NCI-H69 (cell line): ENCODE measurements at places on chromosomes 5 and 9.

DNA sequence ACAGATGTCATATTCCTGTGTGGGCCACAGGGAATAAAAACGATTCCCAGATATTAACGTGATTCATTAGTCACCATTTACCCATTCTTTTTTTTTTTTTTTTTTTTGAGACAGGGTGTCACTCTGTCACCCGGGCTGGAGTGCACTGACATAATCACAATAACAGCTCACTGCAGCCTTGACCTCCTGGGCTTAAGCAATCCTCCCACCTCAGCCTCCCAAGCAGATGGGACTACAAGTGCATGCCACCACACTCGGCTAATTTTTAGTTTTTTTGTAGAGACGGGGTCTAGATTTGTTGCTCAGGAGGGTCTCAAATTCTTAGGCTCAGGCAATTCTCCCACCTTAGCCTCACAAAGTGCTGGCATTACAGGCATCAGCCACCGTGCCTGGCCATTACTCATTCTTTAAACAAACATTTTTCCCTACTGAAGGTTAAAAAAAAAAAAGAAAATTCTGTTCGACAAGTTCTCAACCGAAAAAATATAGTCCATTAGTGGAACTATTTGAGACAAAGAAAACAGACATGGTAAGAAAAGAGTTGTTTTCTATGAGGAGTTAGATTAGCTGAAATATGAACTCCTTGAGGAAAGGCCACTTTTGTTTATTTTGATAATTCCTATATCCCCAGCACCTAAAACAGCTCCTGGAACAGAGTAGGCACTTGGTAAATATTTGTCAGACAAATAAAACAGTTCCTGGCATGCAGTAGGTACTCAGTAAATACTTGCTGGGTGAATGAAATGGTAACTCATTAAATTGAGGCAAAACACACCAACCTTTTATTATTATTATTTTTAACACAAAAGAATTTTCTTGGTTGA, 32.1 kb upstream of the PDCL start:
- DNase-seq: no peak

- no peak for DNase-seq
Observed at GRCh38 chr5:74596927-74597326, 43.6 kb downstream of the ENC1 start.

- DNase-seq: no peak
Observed at GRCh38 chr5:1477341-1477740, 32.1 kb upstream of the SLC6A3 start.

DNA sequence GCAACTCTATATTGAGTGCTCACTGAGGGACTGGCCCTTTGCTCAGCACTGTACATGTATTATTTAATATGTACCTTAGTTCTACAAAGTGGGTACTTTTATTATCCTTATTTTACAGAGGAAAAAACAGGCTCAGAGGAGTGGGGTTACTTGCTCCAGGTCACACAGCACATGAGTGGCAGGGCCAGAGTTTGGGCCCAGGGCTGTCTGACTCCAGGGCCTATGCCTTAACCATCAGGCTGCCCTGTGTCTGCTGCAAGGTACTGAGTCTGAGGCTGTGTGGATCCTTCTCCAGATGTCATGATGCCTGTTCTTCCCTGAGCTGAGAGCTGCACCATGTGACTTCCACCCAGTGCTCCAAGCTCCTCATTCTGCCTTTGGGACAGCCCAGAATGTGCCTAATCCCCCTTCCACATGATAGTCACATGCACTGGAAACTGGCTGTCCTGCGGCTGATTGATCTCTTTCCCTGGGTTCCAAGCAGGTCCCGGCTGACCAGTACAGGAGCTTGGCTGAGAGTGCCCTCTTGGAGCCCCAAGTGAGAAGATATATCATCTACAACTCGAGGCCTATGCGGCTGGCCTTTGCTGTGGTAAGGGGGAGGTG, 15.4 kb downstream of the TMEM268 start:
- no peak for DNase-seq

GRCh38 chr9:3244963-3245653, 280.7 kb downstream of the RFX3 start:
- DNase-seq: peak; percentile 98

- DNase-seq: no peak
Observed at GRCh38 chr9:5427005-5427404, 10.7 kb downstream of the PLGRKT start.

- no peak for DNase-seq
Observed at GRCh38 chr5:28544501-28544900, 1506.1 kb upstream of the CDH9 start.

DNA sequence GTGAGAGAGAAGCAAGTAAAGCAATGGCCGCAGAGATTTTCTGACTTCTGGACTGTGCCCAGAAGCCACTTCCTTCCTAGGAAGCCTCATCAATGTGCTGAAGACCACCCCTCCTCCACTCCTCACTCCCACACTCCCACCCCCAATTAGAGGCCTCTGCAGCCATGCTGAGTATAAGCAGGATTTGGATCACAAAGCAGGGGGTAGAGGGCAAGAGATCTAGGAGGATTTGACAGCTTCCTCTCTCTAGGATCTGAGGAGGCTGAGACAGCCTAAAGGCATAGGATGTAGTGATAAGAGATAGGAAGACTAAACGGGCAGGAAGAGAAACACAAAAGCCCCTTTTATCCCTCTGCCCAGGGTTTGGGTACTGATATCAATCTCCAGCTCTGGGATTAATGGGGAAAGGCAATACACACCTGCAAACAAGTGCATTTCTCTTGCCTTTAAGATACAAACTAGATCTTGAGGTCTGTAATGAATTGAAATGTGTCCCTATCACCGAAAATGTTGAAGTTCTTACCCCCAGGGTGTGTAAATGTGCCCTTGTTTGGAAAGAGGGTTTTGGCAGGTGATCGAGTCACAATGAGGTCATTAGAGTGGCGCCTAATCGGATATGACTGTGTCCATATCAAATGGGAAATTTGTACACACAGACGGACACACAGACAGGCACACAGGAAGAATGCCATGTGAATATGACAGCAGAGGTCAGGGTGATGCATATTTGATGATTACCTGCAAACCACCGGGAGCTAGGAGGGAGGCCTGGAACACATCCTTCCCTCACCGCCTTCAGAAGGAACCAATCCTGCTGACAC, 28.5 kb downstream of the KCNV2 start:
- no peak for DNase-seq

- DNase-seq: no peak
Observed at GRCh38 chr5:179198825-179199224, 138.7 kb downstream of the ZNF354C start.

DNA sequence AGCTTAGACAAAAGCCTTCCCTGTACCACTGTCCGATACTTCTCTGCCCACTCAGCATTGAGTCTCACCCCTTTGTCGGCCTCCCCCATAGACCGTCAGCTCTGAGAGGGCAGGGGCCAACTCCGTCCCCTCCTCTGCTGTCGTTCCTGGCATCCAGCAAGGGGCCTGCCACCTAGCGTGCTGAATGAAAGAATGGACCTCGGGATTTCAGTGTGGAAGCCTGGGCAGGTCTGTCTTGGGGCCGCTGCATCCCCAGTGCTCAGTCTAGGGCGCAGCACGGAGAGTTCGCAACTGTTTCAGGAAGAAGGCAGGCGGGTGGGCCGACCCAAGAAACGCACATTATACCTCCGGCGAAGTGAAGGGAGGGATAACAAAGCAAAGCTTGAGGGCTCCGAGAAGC, 1.5 kb upstream of the TOR1B start:
- DNase-seq: no peak

- no peak for DNase-seq
Observed at GRCh38 chr5:158832731-158833130, 267.0 kb downstream of the EBF1 start.

DNA sequence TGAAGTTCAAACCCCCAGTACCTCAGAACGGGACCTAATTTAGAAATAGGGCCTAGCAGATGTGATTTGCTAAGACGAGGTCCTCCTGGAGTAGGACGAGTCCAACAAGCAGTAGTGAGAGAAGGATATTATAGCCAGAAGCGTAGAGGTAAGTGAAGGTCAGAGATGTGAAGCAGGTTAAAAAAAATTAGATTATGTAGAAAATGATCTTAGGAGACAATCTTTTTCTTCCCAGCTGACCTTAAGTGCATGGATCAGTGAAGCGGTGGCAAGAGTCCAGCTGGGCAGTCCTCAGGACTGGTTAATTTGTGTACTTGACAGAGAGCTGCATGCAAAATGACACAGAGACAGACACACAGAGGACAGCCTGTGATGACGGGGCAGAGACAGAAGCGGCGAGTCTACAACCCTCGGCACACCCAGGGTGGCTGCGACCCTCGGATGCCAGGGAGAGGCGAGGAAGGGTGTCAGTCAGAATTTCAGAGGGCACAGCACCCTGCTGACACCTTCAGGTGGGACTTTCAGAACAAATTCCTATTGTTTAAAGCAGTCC, 131.4 kb upstream of the IRX4 start:
- no peak for DNase-seq

DNA sequence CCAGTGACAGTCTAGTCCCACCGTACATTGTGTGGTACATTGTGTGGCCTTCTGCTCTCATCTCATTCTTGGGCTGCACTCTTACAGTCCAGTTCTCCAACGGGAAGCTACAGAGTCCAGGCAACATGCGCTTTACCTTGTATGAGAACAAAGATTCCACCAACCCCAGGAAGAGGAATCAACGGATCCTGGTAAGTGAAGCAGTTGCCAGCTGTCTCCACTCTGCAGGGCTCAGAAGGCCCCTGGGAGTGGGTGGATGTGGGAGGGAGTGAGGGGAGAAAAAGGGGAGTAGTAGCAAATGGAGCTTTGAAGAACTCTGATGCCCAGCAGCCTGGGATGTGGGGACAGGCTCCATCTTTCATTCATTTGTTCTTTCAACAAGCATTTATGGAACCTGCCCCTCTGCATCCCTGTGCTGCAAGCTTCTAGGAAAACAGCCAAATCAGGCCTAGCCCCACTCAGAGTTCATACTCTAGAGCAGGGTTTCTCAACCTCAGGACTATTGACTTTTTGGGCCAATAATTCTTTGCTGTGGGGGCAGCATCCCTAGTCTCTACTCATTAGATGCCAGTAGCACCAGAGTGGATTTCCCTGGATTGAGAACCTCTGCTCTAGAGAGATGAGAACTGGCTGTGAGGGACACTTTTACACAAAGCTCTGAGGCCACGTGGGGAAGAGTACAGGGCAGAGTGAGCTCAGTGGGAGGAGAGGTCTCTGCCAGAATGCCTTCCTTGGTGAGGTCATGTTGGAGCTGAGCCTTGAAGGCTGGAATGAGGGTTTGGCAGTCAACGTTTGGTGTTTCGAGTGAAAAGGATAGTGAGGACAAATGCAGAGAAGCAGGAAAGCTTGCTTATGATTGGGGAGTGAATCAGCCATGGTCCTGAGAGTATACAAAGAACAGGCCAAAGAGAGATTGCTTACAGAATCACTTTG, 1.1 kb downstream of the POLR1E start:
- DNase-seq: peak; percentile 55

DNA sequence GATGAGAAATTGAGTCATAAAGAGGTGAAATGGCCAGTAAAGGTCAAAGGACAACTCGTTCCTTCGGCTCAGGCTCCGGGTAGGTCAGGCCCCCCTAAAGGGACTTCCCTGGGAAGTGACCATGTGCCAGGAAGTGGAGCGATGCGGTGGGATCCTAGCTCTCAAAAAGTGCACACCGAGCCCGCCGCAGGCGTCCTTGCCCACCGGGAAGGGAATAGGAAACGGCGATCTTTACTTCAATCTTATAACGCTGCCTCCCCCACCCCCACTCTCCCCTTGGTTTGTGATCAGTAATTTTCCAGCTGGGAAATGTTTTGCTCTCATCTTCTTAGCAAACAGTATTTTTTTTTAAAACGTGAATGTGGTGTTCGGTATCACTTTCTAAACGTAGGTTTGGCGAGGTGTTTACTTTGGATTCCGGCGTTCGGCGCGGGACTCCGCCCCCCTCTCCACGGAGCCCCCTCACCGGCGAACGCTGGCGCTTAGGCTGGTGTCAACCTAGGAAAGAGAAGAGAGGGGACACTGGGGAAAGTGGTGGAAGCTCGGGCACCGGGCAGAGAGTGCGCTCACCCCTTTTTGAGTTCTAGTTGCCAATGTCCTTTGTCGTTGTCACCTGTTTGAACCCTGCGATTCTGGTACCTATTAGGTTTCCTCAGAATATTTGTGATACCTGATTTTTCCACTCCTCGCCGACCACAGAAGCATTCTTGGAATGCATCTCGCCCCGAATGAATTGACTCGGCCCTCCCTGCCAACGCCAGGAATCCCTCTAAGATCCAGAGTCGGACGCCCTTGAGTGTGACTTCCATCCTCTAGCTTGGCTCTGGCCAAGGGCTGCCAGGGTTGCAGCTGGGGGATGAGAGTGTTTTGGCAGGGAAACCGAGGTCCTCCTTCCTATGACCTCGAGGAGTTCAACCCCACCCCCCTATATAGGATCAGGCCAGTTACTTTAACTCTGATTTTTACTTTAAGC, 1.8 kb upstream of the KLF4 start:
- DNase-seq: peak; percentile 55

DNA sequence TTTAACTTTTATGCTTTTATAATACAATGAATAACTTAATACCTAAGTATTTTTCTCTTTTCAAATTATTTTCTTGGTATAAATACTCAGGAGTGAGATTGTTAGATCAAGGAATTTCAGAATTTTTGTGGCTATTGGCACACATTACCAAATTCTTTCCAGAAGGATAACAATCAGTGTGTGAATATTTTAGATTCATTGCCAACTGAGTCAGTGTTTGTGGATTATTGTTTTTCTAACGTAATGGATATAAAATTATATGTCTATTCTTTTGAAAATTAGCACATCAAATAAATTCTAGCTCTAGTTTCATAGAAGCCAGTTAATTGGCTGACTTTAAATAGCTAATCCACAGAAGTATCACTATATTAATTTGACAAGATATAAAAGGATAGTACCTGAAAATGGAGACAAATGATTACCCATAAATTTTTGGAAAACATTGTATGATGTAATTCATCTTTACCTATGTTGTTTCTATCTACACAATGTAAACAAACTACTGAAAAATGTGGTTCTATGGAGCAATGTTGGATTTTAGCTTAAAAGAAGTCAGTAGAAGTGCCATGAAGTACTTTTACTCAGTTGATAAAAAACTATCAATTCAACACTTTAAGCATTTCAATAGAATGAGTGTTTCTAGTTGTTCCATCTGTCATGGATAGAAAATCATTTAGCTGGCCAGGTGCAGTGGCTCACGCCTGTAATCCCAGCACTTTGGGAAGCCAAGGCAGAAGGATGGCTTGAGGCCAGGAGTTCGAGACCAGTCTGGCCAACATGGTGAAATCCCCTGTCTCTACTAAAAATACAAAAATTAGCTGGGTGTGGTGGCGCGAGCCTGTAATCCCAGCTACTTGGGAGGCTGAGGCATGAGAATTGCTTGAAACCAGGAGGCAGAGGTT, 185.1 kb downstream of the ADAMTSL1 start:
- peak; percentile 32 for DNase-seq
